ENCODE measurements at places on chromosomes 6 and 20. TPM values are rescaled to one million over a fixed set of nuclear protein-coding genes. Genes with fewer than 3 reads are reported as not detected.

DNMT3B gene
- total RNA-seq: 0.64 TPM

SYNE1 gene
- total RNA-seq: 29.6 TPM

DNA sequence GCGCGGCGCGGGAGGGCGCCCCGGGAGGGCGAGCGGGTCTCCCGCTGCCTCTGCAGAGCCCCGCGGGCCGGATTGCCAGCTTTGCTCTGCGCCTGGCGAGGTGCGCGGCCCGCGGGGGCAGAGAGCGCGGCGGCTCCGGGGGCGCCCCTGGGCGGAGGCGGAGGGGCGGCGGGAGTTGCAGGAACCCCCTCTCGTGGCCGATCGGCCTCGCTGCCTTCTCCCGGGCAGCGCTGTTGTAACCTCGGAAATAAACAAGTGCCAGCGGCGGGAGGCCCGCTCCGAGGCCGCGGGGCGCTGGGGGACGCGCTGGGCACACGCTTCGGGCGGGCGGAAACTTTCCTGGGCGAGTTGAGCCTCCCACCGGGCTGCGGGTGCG is 1.2 kb downstream of the CDH4 start:
- H3K4me1 ChIP-seq: no peaks in the 10 kb centered on the region
- H3K4me3 ChIP-seq: peak overlapping the region; percentile 64
- H3K36me3 ChIP-seq: no peaks in the 10 kb centered on the region
- no peak for DNase-seq

DNA sequence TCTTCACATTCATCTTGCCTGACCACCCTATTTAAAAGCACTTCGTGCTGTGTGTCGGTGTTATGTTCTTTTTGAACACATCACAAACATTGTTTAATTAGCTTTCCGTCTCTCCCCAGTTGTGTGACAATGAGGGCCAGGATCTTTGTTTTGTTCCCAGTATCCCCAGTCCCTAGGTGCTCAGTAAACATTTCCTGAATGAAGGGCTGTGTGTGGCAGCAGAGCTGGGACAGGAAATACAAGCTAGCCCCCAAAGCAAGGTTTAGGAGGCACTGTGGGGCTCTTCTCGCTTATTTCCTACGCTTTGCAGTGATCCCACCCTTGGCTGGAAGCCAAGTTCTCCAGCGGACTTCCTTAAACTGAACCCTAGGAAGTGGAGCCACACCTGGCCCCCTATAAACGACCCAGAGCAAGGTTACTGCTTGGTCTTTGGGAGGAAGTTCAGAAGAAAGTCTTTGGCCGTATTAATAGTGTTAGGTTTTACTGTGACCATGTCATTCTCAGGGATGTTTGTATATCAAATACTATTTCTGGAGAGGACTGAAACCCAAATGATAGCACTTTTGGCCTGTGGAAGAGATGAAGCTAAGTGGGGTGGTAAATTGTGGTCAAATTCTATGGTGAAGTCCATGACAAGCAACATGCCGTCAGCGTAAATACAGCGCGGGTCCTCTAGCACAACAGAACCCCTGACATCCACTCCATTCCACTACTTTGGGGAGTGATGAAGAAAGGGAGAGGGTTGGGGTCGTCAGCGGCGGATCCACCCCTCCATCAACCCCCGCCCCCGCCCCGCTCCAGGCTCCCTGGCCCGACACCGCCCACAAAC is 570 bp upstream of the FANCE start:
- DNase-seq: no peak
- peak overlapping the region; percentile 81 for H3K27ac ChIP-seq
- peaks cover 29% of the 10 kb centered on the region for H3K4me1 ChIP-seq
- H3K27me3 ChIP-seq: no peaks in the 10 kb centered on the region
- peaks cover 7% of the 10 kb centered on the region for H3K36me3 ChIP-seq

- H3K27me3 ChIP-seq: no peaks in the 10 kb centered on the region
- no peaks in the 10 kb centered on the region for H3K36me3 ChIP-seq
- no peaks in the 10 kb centered on the region for H3K4me1 ChIP-seq
- no peak for DNase-seq
- H3K4me3 ChIP-seq: no peak overlapping the region
Observed at GRCh38 chr6:38236631-38237030, 403.1 kb downstream of the BTBD9 start.

Data from psoas muscle (tissue), 8 donors.